ENCODE measurements at places on chromosomes 12 and 14. TPM values are rescaled to one million over a fixed set of nuclear protein-coding genes. Genes with fewer than 3 reads are reported as not detected.

Gene ISM2
- total RNA-seq = 0.26 TPM

DNA sequence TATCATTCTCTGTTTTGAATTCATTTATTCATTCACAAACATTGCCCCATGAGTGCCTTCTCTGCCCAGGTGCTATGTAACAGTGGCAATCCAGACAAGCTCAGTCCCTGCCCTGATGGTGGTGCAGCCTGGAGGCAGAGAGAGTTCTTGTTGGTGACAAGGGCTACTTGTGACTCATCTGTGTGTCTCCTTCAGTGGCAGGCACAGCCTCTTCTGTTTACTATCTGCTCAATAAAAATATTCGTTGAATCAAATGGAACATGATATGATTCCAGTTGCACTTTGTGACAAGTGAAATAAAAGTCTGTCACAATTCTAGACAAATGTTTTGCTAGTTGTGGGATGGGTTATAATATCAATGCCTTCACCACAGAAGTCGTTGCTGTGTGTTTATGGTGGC, 20.6 kb upstream of the CPM start:
- DNase-seq = no peak

DNA sequence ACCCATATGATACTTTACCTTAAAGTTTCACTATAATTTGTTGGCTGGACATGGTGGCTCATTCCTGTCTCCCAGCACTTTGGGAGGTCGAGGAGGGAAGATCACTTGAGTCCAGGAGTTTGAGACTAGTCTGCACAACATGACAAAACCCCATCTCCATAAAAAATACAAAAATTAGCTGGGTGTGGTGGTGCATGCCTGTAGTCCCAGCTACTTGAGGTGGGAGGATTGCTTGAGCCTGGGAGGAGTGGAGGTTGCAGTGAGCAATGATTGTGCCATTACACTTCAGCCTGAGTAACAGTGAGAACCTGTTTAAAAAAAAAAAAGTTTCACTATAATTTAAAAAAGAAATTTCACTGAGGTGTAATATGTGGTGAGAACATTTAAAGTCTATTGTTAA, 21.2 kb downstream of the DERA start:
- DNase-seq = no peak

Gene HOTAIR
- not detected for total RNA-seq

- no peak for DNase-seq
Observed at GRCh38 chr12:98998697-98999299, 353.7 kb downstream of the APAF1 start.

Measured in chondrocyte (in vitro differentiated cells).